ENCODE measurements at places on chromosomes 1 and 21. TPM values are rescaled to one million over a fixed set of nuclear protein-coding genes. Genes with fewer than 3 reads are reported as not detected.

Gene OLIG2
- total RNA-seq, result not detected

Gene HES3
- not detected for total RNA-seq

GRCh38 chr1:16074217-16074616, 766 bp upstream of the FAM131C start:
- no peak for DNase-seq

GRCh38 chr21:35643176-35643575, 417.1 kb downstream of the SETD4 start:
- peak; percentile 76 for DNase-seq

Gene MROH7
- total RNA-seq, result not detected

DNA sequence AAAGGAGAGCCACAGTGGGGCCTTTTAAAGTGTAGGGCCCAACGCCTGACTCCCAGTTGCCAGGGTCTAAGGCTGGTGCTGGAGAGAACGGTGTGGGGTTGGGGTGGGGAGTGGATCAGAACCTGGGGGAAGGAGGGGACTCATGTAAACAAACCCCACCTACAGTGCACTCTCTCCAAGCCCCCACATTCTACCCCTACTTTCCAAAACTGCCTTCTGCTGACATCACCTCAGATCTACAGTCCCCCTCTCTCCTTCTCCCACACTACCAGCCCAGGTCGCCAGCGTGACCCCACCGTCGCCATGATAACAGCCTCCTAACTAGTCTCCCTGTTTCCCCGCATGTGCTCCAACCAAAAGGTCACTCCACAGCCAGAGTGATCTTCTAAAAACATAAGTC, 26.6 kb downstream of the TNNT2 start:
- DNase-seq, result no peak

Gene ARHGEF10L
- 6.8 TPM for total RNA-seq

Gene SPRR2E
- total RNA-seq, result not detected

- no peak for DNase-seq
Measured at GRCh38 chr1:200221614-200222282, 188.1 kb downstream of the ZNF281 start.

DNA sequence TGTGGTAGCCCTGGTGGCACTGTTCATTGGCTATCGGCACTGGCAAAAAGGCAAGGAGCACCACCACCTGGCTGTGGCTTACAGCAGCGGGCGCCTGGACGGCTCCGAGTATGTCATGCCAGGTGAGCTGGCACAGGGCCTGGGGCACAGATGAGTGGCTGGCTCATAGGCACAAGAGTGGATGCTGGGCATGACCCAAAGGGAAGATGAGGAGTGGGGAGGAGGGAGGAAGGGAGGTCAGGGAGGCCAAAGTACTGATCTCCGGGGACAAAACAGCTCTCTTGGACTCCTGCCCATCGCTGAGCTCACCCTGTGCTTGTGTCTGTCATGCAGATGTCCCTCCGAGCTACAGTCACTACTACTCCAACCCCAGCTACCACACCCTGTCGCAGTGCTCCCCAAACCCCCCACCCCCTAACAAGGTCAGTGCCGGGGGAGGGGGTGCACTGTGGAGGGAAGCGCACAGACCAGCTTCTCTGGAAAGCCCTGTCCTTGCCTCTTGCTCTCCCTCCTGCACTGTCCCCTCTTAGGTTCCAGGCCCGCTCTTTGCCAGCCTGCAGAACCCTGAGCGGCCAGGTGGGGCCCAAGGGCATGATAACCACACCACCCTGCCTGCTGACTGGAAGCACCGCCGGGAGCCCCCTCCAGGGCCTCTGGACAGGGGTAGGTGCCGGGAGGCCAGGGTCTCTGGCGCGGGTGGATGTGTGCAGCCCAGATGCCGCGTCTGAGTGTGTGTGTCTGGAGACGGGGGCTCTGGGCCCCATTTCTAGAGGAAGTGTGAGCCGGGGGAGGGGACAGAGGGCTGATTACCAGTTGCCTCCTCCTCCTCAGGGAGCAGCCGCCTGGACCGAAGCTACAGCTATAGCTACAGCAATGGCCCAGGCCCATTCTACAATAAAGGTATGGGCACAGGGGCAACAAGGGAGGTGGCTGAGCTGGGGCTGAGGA, 7.3 kb upstream of the LRRC71 start:
- no peak for DNase-seq

DNA sequence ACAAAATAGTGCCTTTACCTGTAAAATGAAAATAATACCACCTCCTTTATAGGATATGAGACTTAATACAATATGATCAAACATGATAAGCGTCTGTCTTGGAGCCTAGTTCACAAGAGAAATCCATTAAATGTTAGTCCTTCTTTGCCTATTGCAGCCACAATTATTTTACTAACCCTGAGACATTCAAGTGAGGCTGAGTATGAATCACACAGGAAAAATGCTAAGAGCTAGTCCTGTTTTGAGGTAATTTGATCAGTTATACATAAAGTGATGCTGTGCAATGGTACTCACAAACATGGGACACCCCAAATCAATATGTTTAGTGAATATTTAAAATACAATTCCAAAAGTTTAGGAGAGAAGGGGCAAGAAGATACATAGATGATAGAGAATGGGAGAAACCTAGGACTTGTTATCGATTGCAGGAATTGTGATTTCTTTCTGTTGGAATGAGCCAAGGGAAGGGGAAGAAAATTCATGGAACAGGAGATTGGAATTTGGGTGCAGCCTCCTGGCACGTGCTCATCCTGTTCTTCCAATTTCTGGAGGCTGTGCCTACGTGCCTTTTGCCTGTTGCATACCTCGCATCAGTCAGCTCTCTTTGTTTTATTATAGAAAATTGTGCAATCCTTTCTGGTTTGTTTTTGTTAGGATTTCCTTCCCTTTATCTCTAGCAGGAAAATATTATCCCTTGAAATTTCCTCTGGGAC, 39.9 kb upstream of the BACH1 start:
- peak; percentile 89 for DNase-seq

DNA sequence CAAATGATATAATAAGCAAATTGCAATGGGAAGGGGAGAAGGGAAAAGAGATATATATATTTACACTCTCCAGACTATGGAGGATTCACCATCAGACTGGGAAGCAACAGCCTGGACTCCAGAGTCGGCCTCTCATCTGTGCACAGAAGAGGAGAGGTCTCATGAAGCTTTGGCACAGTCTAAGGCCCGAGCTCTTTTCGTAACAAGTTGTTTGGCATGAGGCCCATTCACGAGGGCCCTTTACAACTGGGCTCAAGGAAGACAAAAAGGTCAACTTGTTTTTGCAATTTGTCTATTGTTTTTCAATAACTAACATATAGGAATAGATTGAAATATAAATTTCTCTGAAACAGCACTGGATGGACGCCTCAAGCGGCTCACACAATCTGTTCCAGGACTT, 66.7 kb upstream of the AJAP1 start:
- DNase-seq, result no peak

Gene IL12RB2
- total RNA-seq, result 0.30 TPM

Gene HCN3
- 1.7 TPM for total RNA-seq

Gene LHX8
- 1.6 TPM for total RNA-seq

DNA sequence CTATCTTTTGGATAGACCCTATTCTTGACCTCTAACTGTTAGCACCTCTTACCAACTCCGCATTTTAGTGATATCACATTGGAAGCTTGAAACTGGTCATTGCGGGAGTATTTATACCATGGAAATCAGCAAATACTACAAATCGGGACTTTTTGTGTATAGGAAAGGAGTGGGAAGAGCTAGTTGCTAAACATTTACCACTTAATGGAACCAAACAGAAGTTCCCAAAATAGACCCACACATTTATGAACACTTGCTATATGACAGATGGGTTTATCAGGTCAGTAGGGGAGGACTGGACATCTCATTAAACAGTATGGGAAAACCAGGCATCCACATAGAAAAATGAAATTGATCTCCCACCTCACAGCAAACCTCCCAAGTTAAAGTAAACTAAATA, 29.4 kb downstream of the PHC2 start:
- no peak for DNase-seq

Gene LY9
- not detected for total RNA-seq

DNA sequence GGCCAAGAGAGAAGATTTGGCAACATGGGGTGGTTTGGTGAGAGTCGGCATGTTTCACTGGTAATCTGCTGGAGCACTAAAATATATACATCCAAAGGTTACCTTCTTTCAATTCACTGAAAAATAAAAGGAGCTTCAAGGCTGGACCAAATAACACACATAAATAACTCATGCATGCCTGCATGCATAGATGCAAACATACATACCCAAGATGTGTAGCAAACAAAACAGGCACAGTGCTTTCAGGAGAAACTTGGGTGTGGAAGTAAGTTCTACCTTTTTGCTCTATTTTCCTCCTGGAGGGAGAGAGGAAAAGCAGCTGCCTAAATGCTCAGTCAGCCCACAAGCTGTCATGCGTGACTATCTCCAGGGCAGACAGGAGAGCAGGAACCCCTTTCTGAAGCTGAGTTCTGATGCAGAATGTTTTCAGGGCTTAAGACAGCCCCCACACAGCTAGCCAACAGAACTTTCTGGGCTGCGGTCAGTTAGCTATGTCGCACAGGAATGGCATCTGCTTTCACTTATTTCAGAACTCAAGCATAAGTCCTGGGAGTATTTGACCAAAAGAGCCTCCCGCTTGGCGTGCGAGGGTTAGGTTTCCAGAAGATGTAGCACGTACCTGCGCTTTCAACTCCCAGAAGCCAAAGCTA, 166.2 kb downstream of the TOMM20 start:
- peak; percentile 100 for DNase-seq

DNA sequence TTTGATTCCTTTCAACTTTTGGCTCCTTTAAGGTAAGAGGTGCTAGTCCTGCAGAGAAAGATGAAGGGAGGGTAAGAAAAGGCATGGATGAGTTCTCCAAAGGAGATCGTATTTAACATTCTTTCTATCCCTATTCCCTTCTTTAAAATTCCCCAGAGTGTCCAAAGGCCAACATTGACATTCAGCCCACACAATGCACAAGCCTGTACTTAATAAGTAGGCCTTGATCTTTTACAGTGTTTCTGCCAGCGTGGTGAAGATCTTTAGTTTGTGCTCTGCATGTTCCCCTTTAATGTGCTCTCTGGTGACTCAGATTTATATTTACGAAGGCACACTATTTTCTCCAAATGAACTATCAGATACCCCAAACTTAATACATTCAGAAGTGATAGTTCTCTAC, 582.5 kb upstream of the RGS18 start:
- DNase-seq, result no peak

- no peak for DNase-seq
Measured at GRCh38 chr21:17853393-17854275, 34.5 kb upstream of the C21orf91 start.

Gene PHLDA3
- total RNA-seq, result 7.6 TPM

DNA sequence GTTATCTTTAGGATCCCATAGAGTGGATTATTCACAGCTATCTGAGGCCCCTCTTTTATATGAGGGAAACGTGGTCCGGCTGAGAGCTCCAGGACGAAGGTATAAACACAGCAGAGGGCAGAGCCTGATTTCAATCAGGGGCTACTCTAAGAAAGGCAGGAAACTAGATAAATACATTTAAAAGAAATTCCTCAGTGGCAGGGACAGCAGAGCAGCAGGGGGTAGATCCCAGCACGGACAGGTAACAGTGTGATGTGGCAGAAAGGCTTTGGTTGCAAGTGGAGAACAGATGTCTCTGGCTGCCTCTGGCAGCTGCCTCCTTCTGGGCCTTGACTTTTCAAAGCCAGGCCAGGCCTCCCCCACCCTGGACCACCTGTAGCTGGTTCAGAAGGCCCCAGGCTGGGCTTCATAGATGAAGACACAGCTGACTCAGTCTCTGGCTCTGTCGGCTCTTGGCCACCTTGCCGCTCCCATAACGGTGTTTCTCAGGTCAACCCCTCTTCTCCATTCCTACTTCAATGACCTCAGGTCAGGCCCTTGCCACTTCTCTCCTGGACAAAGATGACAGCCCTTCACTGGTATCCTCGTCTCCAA, 43.8 kb downstream of the FAM78B start:
- no peak for DNase-seq

Gene TENT5C
- 4.5 TPM for total RNA-seq

DNA sequence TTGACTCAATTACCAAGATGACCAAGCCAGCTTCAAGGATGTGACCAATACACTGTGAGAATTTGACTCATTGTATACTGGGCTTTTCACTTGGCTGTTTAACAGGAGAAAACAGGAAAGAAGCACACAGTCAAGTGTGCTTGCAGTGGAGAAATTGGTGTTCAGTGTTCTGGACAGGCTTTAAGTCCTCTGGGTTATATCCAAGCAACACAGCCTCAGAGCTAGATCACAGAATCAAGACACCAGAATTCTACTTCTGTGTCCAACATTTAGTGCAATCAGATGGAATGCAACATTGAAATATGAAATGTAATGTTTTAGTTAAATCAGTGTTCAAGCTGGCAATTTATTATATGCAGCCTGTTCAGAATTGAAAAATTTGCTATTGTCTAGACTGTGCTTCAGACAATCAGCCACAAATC, 694.4 kb downstream of the LTN1 start:
- DNase-seq, result no peak

DNA sequence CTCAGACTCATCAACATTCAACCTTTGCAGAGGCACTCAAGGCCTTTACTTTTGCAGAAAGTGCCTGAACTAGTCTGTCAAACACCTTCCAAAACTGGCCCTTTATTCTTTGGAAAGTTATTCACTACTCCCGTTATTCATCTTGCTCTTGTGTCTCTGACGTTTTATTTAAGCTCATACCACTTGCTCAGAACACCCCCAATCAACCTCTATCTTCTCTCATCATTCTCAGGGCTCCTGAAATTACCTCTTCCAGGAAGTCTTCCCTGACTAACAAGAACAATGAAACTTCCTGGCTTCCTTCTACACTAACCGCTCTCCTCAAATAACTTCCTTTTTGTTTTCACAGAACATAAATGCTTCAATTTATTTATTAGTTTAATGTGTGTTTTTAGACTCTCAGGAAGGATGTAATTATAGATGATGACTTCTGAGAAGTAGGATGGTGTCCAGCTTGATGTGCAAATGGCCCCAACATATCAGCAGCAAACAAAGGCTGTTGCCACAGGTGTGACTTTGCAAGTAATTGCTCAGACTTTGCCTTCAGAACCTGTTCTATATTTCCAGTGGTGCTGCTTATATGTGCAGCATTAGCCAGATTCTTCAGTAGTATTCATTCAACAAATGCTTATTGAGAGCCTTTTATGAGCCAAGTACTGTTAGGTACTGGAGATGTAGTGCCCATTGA, 22.8 kb upstream of the BATF3 start:
- no peak for DNase-seq

DNA sequence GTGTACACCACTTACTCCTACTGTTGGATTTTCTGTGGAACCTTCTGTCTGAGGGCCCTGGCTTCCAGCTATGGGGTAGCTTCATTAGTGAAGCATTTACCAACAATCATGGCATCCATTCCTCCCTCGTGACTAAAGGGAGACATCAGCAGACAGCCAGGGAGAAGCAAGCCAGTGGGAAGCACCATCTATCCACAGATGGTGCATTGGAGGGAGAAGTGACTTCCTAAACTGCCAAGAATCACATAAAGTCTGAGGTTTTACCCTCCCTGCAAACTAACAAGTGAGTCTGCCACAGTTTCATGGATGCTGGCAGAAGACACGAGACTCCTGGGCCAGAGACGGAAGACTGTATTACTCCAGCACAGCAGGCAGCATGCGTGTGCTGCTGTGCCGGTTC, 31.4 kb downstream of the UMODL1 start:
- no peak for DNase-seq

Gene PPFIA4
- total RNA-seq, result 2.5 TPM
